Cerebellar nuclear complex (tissue), 1 donor: ENCODE measurements at places on chromosomes 1 and 21.

GRCh38 chr1:17920881-17921640 is 165.9 kb downstream of the ACTL8 start:
- DNase-seq: no peak

DNA sequence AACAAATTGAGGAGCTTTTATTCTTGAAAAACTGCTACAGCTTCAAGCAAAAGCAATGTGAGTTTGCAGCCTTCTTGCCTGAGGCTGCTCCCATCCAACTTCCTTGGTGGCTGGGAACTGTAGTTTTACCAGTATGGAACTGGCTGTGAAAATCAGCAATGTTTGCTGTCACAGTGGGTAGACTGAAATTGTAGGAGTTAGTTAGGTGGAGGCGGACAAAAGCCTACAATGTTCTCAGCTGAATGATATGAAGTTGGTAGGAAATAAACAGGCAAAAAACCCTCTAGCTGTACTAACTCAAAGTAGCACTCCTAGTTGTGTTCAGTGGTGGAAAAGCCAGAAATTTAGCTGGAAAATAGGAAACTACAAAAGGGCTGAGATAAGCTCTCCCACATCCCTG is 18.5 kb downstream of the HAX1 start:
- no peak for DNase-seq

- no peak for DNase-seq
Measured at GRCh38 chr1:206839857-206840256, 25.6 kb upstream of the IL20 start.

DNA sequence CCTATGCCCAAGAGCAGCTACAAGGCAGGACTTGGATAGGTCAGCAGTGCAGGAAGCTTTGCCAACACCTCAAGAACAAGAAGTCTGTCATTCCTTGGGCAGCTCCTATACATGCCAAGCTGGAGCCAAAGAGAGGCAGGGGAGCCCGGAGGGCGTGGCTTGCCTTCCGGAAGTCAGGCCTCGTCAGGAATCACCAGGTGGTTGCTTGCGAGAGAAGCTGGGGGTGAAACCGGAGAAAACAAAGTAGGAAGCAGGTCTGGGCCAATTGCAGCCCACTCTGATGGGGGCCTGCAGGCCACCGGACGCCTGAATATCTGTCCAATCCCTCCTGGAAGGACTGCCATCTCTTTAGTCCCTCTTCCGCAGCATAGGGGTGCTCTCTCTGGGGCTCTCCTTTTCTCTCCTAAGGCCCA is 794 bp upstream of the FAM76A start:
- DNase-seq: no peak
